Heart right ventricle (tissue), 16 donors: ENCODE measurements at places on chromosomes 13 and 19. TPM values are rescaled to one million over a fixed set of nuclear protein-coding genes. Genes with fewer than 3 reads are reported as not detected.

PNMA8A gene
- total RNA-seq, result 7.4 TPM

OR10H5 gene
- not detected for total RNA-seq

DNA sequence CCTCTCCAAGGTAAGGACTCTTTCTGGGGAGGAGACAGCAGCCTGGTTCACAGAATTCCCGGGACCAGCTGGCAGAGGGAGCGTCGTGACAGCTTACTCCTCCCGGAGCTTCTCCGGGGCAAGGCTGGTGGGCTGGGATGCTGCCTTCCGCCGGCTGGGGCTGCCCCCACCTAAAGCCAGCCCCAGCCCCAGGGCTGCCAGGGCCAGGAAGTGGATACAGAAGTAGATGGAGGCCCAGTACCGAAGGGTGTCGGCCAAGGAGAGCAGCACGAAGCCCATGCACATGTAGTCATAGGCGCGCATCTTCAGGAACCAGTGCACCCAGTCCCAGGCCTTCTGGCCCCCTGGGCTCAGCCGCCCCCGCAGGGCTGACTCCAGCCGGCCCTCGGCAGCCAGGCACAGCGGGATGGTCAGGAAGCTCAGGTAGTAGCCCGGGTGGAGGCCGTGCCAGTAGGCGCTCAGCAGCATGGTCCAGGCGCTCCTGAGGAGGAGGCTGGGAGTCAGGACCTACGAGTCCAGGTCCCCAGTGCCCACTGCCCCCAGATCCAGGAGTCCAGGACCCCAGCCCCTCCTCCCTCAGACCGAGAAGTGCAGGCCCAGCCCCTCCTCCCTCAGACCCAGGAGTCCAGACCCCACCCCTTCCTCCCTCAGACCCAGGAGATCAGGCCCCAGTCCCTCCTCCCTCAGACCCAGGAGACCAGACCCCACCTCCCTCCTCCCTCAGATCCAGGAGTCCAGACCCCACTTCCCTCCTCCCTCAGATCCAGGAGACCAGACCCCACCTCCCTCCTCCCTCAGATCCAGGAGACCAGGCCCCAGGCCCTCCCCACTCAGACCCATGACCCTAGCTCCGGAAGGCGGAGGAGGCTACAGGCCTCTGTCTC is 1.2 kb upstream of the TMC4 start:
- H3K27ac ChIP-seq, result no peak overlapping the region
- H3K36me3 ChIP-seq, result no peaks in the 10 kb centered on the region
- no peaks in the 10 kb centered on the region for H3K4me1 ChIP-seq
- peaks cover 16% of the 10 kb centered on the region for H3K27me3 ChIP-seq
- H3K4me3 ChIP-seq, result no peak overlapping the region

GRCh38 chr13:93672996-93673395 is 446.4 kb downstream of the GPC6 start:
- no peak overlapping the region for H3K27ac ChIP-seq
- H3K4me3 ChIP-seq, result no peak overlapping the region
- no peaks in the 10 kb centered on the region for H3K27me3 ChIP-seq
- no peak for DNase-seq
- H3K4me1 ChIP-seq, result no peaks in the 10 kb centered on the region
- no peaks in the 10 kb centered on the region for H3K36me3 ChIP-seq

GRCh38 chr19:28859811-28860210 is 353.1 kb downstream of the UQCRFS1 start:
- DNase-seq, result no peak
- H3K36me3 ChIP-seq, result no peaks in the 10 kb centered on the region
- H3K27ac ChIP-seq, result no peak overlapping the region

DNA sequence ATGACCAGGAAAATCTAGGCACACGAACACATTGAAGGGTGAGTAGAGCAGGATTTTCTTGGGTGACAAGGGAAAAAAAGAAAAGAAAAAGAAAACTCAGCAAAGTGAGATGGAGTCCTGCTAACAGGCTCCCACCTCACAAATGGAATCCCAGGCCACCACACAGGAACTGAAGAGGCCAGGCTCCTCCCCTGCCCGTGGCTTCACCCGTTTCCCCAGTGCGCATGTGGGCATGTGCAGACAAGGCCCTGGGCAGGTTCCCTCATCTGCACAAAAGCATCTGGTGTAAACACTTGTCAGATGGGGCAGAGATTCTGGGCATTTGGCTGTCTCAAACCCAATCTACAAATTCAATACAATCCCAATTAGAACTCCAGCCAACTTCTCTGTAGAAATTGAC is 24.5 kb downstream of the CFAP97D2 start:
- no peak overlapping the region for H3K27ac ChIP-seq
- H3K4me1 ChIP-seq, result no peaks in the 10 kb centered on the region
- DNase-seq, result no peak
- no peaks in the 10 kb centered on the region for H3K36me3 ChIP-seq
- H3K27me3 ChIP-seq, result peaks cover 19% of the 10 kb centered on the region

DNA sequence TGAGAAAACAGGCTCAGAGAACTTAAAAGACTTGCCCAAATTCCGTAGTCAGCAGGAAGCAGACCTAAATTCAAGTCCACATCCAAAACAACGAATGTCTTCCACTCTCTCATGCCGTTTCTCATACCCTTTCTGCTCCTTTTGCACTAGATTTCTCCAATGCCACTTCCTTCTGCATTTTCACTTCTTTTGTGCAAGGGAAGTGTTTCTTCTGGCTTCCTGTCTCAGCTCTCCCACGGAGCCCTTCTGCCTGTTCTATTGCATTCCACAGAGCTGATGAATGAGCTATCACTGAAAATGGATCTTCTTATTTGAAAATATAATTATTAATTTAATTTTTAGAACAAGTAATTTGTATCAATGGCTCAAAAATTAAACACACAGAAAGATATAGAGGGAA is 56.1 kb upstream of the STK24 start:
- no peak overlapping the region for H3K4me3 ChIP-seq
- no peaks in the 10 kb centered on the region for H3K36me3 ChIP-seq
- H3K27me3 ChIP-seq, result no peaks in the 10 kb centered on the region
- DNase-seq, result no peak

- no peak overlapping the region for H3K4me3 ChIP-seq
- H3K4me1 ChIP-seq, result no peaks in the 10 kb centered on the region
- H3K27me3 ChIP-seq, result peaks cover 54% of the 10 kb centered on the region
- H3K27ac ChIP-seq, result no peak overlapping the region
- H3K36me3 ChIP-seq, result no peaks in the 10 kb centered on the region
Measured at GRCh38 chr19:7729211-7729610, 2.7 kb downstream of the CLEC4G start.

DNA sequence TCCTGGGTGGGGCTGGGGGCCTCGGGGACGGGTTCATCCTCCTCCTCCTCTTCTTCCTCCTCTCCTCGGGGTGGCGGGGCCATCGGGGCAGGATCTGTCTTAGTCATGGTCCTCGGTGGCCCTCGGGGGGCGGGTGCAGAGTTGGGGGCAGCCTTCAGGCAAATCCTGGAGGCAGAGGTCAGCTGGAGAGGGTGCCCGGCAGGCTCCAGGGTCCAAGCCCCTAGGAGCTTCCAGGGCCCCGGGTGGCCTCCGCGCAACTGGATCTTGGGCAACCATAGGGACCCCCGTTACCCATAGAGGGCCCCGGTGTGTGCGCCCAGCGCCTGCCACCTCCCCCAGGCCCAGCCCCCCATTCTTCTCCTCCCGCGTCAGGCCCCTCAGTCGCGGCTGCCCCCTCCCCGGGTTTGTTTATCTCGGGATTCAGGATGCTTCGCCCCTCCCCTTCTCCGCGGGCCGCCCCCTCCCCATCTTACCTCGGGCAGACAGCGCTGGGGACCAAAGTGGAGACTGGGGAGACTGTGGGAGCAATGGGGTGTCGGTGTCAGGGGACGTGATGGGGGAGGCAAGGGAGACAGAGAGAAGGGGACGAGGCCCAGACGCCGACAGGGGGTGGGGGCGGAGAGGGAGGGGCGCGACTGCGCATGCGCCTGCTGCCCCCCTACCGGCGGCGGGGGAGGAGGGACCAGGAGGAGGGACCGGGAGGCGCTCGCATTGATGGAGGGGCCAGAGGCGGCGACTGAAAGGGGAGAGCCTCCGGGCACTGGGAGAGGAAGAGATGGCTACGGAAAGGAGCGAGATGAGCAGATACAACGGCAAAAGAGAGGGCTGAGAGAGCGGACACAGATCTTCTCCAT is at the start of gene CLIP3:
Gene CLIP3, minus strand, starts transcription at position 623 of the 854 bp plus-strand sequence. Its CDS starts 516 bp downstream, at position 107.
- H3K36me3 ChIP-seq, result no peaks in the 10 kb centered on the region
- H3K4me1 ChIP-seq, result no peaks in the 10 kb centered on the region
- peak within 1 kb of the TSS; percentile 32 for H3K27ac ChIP-seq
- H3K27me3 ChIP-seq, result no peaks in the 10 kb centered on the region
- DNase-seq, result peak; percentile 70
- peak within 1 kb of the TSS; percentile 59 for H3K4me3 ChIP-seq

DNA sequence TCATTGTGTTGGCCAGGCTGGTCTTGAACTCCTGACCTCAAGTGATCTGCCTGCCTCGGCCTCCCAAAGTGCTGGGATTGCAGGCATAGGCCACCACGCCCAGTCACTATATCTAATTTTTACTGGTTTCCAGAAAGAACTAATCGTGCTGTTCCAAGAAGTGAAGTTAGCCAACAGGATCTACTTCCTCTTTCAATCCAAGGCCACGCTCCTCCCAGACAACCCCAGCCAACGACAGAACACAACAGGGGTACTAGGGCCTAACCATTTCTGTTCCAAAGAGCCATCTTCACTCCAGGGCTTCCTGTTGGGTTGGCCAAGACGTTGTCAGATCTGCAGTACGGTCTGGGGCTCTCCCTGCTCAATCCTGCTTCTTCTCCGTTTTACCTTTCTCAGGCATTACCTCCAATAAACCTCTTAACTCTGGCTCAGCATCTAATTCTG is 7.0 kb upstream of the LSM14A start:
- DNase-seq, result no peak
- no peak overlapping the region for H3K27ac ChIP-seq
- H3K4me1 ChIP-seq, result no peaks in the 10 kb centered on the region
- H3K4me3 ChIP-seq, result no peak overlapping the region
- no peaks in the 10 kb centered on the region for H3K36me3 ChIP-seq
